Inflammatory macrophage treated with lipopolysaccharide for 4 hours (primary cell): ENCODE measurements at places on chromosomes 3 and 15.

- DNase-seq, result peak; percentile 77
Observed at GRCh38 chr3:172716476-172716875, 5.6 kb upstream of the NCEH1 start.

- peak; percentile 32 for DNase-seq
Observed at GRCh38 chr3:12840591-12841148, 695 bp downstream of the RPL32 start.

GRCh38 chr3:169324452-169324785 lies 339.1 kb downstream of the MECOM start:
- DNase-seq, result no peak

DNA sequence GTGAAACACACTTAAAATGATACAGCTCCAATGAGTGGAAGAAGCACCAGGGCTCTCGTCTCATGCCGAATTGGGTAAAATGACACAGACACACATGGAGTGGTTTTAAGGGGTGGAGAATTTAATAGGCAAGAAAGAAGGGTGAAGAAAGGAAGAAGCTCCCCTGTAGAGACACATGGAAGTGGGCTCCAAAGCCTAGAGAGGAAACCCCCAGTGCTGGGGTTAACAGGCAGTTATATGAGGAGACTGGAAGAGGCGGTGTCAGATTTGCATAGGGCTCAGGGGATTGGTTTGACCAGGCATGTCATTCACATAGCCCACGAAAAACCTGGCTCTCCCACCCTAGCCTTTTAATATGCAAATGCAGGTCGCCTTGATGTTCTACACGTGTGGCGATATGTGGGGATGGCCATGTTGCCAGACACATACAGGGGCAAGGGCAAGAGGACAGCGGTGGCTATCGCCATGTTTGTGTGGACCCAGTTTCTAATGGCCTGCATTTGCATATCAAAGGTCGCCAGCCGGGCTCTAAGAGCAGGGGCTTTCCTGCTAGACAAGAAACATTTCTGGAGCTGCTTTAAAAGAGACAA lies 1.9 kb upstream of the DPH6 start:
- no peak for DNase-seq

GRCh38 chr3:123884203-123884831 lies at the start of gene MYLK:
Gene MYLK (minus strand): TSS chr3:123884332. CDS start chr3:123793841, 90,491 bp downstream.
- peak; percentile 78 for DNase-seq

GRCh38 chr15:100920516-100921135 lies 1.5 kb downstream of the LRRK1 start:
- no peak for DNase-seq

DNA sequence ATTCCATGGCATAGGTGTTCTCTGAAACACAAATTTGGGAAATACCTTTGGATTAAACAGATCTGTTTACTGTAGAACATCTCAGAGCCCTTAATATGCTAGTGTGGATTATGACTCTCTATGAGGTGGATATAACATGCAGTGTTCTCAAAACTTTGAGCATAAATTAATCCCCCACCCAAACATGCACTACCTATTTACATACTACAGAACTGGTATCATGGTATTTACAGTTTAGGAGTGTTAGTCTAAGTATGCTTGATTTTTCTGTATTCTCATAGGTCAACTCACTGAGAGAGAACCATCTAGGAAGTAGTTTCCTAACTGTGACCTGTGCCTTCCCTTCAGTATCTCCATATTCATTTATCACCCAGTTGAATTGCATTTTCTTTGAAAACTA lies 30.9 kb upstream of the ZNF609 start:
- no peak for DNase-seq

- DNase-seq, result no peak
Observed at GRCh38 chr3:78724859-78725258, 1042.9 kb downstream of the ROBO1 start.

- DNase-seq, result no peak
Observed at GRCh38 chr3:179046497-179047353, 24.9 kb downstream of the ZMAT3 start.

DNA sequence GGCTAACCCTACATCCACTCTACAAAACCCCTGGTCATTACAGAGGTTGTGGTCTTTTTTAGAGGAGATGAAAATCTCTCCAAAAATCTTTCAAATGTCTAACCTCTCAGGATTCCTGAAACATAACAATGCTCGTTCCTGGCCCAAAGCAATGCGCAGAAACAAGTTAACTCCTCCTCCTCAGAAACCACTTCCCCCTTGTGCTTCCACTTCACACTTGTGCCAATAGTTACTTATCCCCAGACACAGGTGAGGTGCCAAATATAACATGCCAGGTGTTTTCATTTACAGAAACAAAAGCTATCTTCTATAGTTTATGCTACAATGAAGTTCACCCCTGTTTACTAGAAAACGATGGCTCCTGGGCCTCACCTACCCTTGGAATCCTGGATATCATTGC lies 6.2 kb downstream of the NDUFAF1 start:
- no peak for DNase-seq

DNA sequence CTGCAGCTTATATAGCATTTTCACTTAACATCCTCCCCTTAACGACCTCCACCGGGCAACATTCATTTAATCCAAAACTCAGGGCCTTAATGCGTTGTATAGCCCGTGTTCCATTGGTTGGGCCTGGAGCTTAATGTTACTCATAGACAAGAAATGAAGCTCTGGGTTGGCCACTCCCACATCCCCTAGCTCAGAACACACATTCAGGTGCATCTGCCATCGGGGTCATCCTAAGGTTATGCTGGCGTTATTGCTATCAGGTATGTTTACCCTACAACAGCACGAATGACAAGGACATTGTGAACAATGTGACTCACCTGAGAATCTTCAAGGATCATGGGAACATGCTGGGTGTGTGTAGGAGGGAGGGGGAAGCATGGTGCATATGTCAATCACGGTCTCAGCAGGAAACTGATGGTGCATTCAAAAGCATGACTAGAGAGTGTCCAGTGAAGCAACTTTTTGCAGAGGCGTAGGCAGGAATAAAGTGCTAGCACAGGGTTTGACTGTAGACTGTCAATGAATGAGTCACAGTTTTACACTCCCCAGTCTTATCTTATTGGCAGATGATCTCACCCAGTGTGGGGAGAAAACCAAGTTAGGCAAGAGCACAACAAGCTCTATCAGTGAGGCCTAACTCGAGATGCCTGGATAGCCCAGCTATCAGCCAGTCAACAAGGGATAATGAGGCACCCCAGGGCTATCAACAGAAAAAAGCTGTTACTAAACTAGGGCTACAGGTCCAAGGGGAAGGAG lies 402.1 kb upstream of the MCTP2 start:
- DNase-seq, result peak; percentile 91

DNA sequence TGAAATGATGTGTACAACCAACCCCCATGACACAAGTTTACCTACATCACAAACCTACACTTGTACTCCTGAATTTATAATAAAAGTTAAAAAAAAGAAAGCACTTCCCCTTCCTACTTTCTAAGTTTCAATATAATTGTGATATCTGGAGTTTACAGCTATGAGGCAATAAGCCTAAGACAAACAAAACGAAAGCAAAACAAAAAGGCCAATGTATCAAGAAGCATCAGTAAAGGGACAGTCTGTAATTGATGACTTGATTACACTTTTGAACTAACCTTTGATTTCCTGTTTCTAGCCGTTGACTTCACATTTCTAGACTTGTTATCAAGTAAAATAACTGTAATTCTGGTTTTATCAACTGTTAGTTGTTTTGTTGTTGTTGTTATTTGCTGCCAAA lies 187.5 kb upstream of the CNTN3 start:
- DNase-seq, result no peak

GRCh38 chr3:73197187-73197586 lies 135.7 kb downstream of the EBLN2 start:
- no peak for DNase-seq

DNA sequence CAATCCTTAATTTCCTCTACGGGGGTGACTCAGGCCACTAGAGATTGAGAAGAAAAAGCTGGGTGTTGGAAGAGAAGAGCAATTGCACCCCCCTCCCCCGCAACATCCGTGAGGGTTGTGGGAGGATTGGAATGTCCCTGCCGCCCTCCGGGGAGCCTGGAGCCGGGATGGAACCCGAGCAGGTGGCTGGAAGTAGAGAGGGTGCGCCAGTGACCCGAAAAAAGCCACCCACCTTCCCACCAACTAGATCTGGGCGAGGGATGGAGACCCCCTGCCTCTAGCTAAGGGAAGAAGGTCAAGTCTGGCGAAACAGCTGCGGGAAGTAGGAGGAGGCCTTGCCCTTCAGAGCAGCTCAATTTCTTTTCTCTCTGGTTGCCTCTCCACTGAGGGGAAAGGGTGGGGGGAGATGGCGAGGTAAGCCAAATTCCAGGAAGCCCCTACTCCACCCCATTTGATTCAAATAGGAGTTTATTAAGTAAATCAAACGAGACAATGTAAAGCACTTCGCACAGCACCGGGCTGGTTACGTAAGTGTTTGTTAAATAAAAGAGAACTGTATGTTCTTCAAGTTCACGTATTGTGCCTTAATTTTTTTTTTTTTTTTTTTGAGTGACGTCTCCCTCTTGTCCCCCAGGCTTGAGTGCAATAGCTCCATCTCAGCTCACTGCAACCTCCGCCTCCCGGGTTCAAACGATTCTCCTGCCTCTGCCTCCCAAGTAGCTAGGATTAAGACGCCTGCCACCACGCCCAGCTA lies 1.1 kb upstream of the WWTR1 start:
- DNase-seq, result no peak

GRCh38 chr15:52445954-52446353 lies 82.7 kb downstream of the MYO5A start:
- no peak for DNase-seq

DNA sequence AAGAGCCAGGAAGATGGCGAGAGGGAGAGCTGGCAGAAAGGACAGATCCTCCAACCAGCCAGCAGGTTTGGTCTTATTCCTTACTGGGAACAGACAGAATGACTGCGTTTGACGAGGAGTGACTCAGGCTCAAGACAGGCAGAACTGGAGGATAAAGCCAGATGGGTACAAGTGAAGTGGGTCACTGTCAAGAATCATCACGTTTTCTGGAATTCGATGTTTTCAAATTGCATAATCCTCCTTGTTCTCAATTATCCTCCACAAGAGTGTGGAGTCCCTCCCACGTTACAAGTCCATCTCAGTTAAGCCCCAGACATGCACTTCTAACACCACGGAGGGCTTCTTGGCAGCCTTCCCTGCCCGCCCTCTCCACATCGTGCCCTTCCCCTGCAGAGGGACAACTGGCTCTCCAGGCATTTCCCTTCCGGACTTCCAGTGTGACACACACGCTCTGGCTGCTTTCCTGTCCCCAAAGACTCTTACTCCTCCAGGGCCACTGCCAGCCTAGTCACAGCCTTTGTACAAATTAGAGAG lies 183.1 kb downstream of the CHST2 start:
- DNase-seq, result no peak

DNA sequence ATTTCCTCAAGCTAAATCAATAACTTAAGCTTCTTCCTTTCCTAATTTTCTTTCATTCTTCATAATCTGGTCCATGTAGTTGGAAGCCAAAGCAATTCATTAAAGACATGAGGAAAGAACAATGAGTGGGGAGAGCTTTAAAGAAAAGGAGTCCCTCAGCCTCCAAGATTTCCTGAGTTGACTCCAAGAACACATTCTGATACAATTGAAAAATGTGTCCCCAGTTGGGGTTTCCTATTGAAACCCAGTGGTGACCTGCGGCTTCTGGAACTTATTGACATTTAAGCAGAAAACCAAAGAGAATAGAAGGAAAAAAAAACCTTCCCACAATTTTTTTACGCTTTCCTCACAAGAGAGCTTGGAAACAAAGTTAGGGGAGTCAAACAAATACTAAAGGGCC lies 37.0 kb downstream of the ATP8B4 start:
- DNase-seq, result no peak

GRCh38 chr3:185361920-185362319 lies 1.0 kb upstream of the MAP3K13 start:
- DNase-seq, result no peak

GRCh38 chr3:42653303-42653559 lies 266 bp upstream of the ZBTB47 start:
- no peak for DNase-seq

- DNase-seq, result no peak
Observed at GRCh38 chr3:168977716-168978374, 685.7 kb downstream of the MECOM start.

DNA sequence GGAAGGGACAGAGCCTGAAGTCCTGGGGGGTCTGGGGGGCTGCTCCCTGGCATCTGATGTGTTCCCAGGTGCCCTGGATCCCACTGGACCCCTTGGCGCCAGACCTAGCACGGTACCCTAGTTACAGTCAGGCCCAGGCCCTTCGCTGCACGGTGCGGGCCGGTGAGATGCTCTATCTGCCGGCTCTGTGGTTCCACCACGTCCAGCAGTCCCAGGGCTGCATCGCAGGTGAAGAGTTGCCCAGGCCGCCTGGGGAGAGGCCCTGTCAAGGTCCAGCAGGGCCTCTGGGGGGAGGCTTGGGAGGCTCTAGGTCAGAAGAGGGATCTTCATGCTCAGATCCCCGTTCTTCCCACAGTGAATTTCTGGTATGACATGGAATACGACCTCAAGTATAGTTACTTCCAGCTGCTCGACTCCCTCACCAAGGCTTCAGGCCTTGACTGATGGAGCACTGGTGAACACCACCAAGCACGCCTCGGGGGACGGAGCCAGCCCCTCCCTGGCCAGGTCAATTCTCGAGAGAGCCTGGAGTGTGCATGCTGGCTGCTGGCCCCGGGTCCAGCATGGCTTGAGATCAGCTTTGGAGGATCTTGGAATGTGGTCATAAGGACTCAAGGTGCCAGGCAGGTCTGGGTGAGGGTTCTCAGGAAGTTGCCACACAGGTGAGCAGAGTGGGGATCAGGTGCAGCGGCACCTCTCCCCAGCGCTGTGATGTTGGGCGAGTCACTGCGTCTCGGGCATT lies 1.8 kb upstream of the PLA2G4B start:
- no peak for DNase-seq

DNA sequence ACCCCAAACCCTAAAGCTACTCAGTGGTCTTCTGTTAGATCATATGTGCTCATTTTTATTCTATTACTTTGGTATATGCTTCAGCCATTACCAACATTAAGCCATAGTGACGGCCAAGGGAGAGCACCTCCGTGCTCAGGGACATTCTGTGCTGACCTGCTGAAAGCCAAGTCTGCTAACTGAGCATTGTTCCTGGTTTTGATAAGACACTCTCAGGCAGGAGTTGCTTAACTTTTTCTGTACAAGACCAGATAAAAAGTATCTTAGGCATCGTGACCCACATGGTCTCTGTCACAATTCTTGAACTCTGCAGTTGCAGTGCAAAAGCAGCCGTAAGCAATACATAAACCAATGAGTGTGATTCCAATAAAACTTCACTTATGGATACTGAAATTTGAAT lies 100.6 kb downstream of the KLHL25 start:
- DNase-seq, result peak; percentile 57

- DNase-seq, result no peak
Observed at GRCh38 chr3:191020730-191021396, 158.4 kb upstream of the GMNC start.
